Stimulated activated CD8-positive, alpha-beta memory T cell treated with anti-CD3 and anti-CD28 coated beads, Interleukin-7, amount 100 ng/mL, for 1 hour (primary cell): ENCODE measurements at places on chromosomes 13 and 19.

DNA sequence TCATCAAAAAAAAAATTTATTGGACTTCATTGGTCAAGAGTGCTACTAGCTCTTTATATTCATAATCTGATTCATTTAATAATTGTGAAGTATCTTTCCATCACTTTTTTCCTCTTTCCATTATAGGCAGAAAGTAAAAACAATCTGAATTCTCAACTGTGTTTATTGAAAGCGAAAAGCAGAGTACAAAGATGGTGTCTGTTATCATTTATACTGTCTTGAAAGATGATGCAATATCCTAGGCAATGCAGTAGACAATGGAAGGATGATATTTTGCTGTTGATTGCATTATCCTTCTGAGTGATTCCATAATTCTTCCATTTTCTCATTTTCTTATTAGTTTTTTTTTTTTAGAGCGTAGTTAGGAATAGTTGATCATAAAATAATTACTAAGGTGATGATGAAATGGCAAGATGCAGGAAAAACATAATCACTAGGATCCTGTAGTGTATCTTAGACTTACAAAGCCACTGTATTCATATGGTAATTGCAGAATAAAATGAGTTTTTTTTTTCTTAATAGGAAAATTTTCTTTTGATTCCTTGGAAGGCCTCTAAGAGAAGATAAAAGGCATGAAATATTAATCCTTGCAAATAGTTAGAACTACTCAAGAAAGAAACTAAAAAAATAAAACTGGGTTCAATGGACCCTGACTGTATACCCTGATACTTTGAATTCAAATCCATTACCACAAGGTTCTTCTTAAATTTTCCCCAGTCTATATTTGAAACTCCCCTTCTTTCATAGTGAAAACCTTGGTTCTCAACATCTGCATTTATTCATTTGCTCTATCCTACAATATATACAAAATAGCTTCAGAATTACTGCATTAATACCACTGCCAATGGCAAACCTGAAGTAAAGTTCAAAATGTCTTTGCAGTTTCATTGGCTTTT, 11.6 kb downstream of the URI1 start:
- no peak for DNase-seq

DNA sequence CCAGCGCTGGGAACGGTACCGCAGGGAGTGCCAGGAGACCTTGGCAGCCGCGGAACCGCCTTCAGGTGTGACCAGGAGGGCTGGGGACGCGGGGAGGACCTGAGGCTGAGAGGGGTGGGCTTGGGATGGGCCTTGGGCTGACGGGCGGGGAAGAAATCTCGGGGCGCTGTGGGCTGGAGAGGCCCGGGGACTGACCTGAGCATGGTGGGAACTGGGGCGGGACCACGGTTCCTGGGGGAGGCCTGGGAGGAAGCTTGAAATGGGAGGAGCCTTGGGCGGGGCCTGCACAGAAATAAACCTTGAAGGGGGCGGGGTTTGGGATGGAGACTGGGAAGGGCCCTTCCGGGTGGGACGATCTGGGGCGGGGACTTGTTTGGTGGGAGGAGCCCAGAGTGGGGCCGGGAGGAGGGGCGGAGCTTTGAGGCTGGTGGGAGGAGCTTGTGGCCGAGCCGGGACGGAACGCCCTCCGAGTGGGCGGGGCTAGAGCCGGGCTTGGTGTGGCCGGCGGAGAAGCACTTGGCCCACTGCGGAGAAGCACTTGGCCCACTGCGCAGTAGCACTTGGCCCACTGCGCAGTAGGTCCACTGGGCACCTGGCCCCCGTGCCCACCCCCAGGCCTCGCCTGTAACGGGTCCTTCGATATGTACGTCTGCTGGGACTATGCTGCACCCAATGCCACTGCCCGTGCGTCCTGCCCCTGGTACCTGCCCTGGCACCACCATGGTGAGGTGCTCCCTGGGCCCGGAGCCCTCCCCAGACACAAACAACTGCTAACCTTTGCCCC, 2.8 kb downstream of the GIPR start:
- DNase-seq, result no peak

- no peak for DNase-seq
These were observed 43.1 kb downstream of the PCCA start for GRCh38 chr13:100131863-100132574.

- DNase-seq, result no peak
These were observed 7.3 kb downstream of the SIX5 start for GRCh38 chr19:45761714-45762113.

DNA sequence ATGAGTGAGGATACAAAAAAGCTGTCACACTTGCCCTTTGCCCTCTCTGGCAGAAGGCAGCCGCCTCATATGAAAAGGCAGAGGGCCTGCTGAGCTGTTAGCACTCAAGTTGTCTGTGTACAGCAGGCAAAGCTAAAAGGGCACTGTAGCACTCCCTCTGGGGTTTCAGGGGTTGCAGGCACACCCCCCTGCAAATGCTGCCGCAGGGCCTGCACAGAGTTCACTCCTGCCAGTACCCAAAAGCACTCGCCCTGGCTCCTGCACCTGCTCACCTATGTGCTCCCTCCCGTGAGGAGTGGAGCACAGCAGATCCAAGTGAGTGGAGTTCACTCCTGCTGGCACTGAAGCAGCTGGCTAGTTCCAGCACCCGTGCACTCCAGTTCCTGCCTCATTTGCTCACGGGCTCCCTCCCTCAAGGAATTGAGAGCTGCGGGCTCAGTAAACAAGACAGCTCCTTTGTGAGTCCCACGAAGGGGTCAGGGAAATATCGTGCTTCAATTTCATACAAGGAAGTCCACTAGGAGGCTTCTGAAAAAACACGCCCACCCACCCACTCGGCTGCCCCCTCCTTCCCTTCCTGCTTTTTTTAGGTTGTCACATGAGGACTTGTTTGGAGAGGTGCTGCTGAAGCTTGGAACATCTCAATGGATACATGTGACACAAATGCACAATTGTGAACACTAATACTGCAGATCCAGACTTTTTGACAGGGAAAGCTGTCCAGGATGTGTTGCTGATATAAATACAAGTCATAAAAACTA, 9.9 kb upstream of the RCBTB2 start:
- no peak for DNase-seq
